Heart right ventricle (tissue), 16 donors: ENCODE measurements at places on chromosomes 5 and 9. TPM values are rescaled to one million over a fixed set of nuclear protein-coding genes. Genes with fewer than 3 reads are reported as not detected.

Gene HTR4
- total RNA-seq: 1.1 TPM

Gene ADAMTSL1
- total RNA-seq: 5.2 TPM

Gene FOXD4L6
- not detected for total RNA-seq

Gene IL7R
- total RNA-seq: 0.37 TPM

Gene IFNA14
- not detected for total RNA-seq

Gene EPB41L4B
- total RNA-seq: 2.4 TPM

Gene CNTLN
- total RNA-seq: 3.5 TPM

Gene PPIC
- total RNA-seq: 37.6 TPM

Gene RNF183
- 0.53 TPM for total RNA-seq

Gene LCN2
- total RNA-seq: not detected

Gene GLDC
- total RNA-seq: not detected

Gene IL4
- total RNA-seq: not detected

Gene DMRT2
- 0.23 TPM for total RNA-seq

Gene TMC1
- total RNA-seq: 0.44 TPM

Gene BAAT
- 0.15 TPM for total RNA-seq

Gene TPPP
- 12.7 TPM for total RNA-seq

Gene NR2F1
- 0.57 TPM for total RNA-seq

Gene SV2C
- total RNA-seq: 0.38 TPM
